Activated CD4-positive, alpha-beta T cell treated with anti-CD3 and anti-CD28 coated beads for 1 hour (primary cell): ENCODE measurements at places on chromosomes 16 and 17.

DNA sequence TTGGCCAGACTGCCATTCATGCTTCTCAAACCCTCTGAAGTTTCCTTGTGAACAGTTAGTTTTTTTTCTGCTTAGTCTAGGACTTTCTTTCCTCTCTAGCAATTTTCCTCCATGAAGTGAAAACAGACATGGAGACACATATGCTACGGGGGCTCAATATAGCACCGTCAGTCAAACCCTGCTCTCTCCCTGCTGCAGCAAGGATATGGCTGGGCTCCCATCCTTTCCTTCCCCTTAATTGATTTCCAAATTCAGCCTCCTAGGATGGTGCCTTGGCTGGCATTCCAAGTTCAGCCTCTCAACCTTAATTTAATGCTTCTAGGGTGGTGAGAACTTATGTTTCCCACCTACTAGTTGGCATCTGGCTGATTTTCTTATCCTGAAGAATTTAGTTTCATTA, 436.7 kb downstream of the NPIPA7 start:
- no peak for DNase-seq

DNA sequence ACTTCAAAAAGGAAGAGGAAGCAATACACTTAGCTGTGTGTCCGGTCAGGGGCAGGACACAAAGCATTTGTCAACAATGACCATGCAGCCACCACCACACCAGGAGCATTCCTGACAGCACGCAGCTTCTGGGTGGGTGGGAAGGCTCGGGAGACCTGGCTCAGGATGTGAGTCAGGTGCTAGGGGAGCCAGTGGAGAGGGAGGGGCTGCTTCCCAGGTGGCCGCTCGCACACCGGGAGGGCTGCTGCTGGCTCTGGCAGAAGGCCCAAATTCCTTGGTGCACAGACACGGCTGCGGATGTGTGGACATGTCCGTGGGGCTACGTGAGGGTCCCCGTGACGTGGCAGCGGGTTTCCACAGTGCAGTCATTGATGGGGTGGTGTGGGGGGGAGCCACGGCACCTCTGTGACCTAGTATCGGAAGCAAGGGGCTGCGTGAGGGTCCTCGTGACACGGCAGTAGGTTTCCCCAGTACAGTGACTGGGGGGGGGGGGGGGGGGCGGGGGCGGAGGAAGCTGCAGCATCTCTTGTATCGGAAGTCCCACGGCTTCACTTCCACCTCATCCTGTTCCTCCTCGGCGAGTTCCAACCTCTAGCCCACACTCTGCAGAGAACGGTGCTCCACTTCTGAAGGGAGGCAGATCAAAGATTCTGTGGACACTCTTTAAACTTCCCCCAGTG, 112.8 kb downstream of the ZNF778 start:
- DNase-seq: no peak

- no peak for DNase-seq
Observed at GRCh38 chr17:43324205-43324893, 74.4 kb upstream of the ARL4D start.

DNA sequence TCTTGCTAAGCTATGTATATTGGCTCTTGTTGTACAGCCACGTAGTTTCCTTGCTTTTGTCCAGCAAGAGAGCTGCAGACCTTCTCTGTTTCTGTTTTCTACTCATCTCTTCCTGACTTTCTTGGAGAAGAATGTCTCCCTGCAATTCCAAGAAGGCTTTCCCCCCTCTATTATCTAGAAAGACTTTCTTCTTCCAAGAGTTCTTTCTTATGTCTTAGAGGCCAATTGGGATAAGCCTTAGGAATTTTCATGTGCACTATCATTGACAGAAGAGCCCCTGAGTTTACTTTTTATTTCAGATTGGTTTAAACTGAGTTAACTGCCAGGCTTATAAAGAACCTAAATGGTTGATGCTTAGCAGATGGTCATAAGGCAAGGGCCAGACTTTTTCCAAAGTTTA, 9.0 kb downstream of the CAPNS2 start:
- DNase-seq: no peak
